Lower leg skin (tissue), 4 donors: ENCODE measurements at places on chromosomes 5 and 9. TPM values are rescaled to one million over a fixed set of nuclear protein-coding genes. Genes with fewer than 3 reads are reported as not detected.

TTLL11 gene
- total RNA-seq: 9.1 TPM

TMEM215 gene
- total RNA-seq: not detected

DOCK8 gene
- 11.6 TPM for total RNA-seq

PHF24 gene
- 2.1 TPM for total RNA-seq

CREB3 gene
- 18.2 TPM for total RNA-seq

BSPRY gene
- total RNA-seq: 36.9 TPM

CYLC2 gene
- not detected for total RNA-seq

SLC34A3 gene
- total RNA-seq: not detected

BTNL3 gene
- not detected for total RNA-seq

DNAH5 gene
- total RNA-seq: 0.39 TPM

SLC6A3 gene
- total RNA-seq: not detected

PCDHGC4 gene
- total RNA-seq: 1.2 TPM

SLIT3 gene
- total RNA-seq: 16.2 TPM

CTNND2 gene
- total RNA-seq: 0.76 TPM

ENG gene
- 51.1 TPM for total RNA-seq

ESM1 gene
- not detected for total RNA-seq

PKD2L2 gene
- total RNA-seq: not detected

DDX4 gene
- not detected for total RNA-seq

BARX1 gene
- not detected for total RNA-seq

BRD9 gene
- total RNA-seq: 28.8 TPM

GFI1B gene
- total RNA-seq: not detected

GRK6 gene
- total RNA-seq: 35.6 TPM

ANKRD31 gene
- total RNA-seq: 0.20 TPM

CAMK2A gene
- total RNA-seq: not detected

SPRY4 gene
- total RNA-seq: 6.7 TPM

GLDC gene
- not detected for total RNA-seq

ENHO gene
- total RNA-seq: 0.91 TPM

KCNN2 gene
- 1.2 TPM for total RNA-seq

MELK gene
- total RNA-seq: 1.7 TPM

VCP gene
- 122 TPM for total RNA-seq
